ENCODE measurements at places on chromosomes 3 and 15. TPM values are rescaled to one million over a fixed set of nuclear protein-coding genes. Genes with fewer than 3 reads are reported as not detected.

Gene OXTR
- polyA plus RNA-seq, result 0.42 TPM

Gene CNTN4
- 8.8 TPM for polyA plus RNA-seq

Gene DISP2
- 16.3 TPM for polyA plus RNA-seq

Gene LRRN1
- polyA plus RNA-seq, result 13.6 TPM

Gene GABRR3
- not detected for polyA plus RNA-seq

Gene ZCWPW2
- 0.20 TPM for polyA plus RNA-seq

Gene CAV3
- polyA plus RNA-seq, result not detected

Gene IFT122
- 39.4 TPM for polyA plus RNA-seq

Gene CFAP100
- not detected for polyA plus RNA-seq
